ENCODE measurements at places on chromosomes 16 and 17.
A peak's percentile ranks its signal among the peaks of the same experiment; 100 is the strongest.

GRCh38 chr17:82297280-82297713 is 20.1 kb downstream of the CD7 start:
- peak; percentile 67 for DNase-seq

DNA sequence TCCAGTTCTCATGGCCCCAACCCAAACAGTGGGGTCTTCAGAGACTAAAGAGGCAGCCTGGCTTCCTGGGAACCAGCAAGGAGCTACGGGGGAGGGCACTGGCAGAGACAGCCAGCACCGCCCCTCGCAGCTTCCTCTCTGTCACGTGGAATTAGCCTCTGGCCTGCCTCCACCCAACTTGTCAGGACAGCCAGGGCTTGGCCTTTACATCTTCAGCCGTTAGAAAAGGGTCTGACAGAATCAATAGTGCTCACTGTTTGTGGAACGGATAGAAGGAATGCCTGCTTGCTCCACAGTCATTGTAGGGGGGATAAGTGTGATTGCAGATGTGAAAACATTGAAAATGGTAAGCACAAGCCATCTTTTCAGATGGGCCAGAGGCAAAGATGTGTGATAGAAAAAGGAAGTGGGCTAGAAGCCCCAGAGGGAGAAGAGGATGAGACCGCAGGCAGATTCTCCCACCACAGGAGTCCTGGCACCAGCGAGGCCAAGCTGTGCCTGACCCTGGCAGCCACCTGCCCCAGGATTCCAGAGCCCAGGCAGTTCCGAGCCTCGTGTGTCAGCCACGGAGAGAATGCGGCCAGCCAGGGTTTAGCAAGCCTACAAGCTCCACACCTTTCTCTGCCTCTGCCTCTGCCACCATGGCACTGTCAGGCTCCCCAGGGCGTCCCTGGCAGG is 18.6 kb downstream of the GRIN2C start:
- peak; percentile 93 for DNase-seq

GRCh38 chr17:57899822-57900221 is 50.0 kb upstream of the MRPS23 start:
- peak; percentile 55 for DNase-seq

DNA sequence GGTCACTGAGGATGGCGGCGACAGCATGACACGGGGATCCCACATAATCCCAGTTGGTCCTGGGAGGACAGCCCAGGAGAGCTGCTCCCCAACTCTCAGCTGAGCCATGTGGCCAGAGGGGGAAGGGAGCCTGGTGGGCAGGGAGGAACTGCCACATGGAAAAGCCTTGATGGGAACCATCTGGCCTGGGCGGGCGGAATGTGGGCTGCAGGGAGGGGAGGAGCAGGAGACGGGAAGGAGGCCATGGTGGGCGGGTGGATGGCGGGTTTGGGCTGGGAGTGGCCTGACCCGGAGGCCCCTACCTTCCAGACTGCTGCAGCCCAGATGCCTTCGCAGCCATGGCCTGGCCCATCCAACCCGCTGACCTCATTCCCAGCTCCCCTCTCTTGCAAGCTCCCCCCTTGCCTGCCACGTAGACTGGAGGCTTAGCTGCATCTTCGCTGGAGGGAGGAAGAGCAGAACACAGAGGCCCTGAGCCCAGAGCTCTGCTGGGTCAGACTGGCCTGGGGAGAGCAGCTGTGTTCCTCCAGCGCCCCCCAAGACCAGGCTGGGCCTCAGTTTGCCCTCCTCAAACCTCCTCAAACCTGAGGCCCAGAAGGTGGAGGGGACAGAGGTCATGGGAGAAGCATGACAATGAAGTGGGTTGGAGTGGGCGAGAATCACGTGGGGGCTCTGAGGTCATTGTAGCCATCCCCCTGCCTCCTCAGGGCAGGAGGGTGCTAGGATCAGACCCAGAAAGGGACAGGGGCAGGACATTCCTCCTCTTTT is 8.2 kb upstream of the COL1A1 start:
- DNase-seq = peak; percentile 99

GRCh38 chr17:77555741-77556291 is 402.7 kb upstream of the TNRC6C start:
- DNase-seq = peak; percentile 40

DNA sequence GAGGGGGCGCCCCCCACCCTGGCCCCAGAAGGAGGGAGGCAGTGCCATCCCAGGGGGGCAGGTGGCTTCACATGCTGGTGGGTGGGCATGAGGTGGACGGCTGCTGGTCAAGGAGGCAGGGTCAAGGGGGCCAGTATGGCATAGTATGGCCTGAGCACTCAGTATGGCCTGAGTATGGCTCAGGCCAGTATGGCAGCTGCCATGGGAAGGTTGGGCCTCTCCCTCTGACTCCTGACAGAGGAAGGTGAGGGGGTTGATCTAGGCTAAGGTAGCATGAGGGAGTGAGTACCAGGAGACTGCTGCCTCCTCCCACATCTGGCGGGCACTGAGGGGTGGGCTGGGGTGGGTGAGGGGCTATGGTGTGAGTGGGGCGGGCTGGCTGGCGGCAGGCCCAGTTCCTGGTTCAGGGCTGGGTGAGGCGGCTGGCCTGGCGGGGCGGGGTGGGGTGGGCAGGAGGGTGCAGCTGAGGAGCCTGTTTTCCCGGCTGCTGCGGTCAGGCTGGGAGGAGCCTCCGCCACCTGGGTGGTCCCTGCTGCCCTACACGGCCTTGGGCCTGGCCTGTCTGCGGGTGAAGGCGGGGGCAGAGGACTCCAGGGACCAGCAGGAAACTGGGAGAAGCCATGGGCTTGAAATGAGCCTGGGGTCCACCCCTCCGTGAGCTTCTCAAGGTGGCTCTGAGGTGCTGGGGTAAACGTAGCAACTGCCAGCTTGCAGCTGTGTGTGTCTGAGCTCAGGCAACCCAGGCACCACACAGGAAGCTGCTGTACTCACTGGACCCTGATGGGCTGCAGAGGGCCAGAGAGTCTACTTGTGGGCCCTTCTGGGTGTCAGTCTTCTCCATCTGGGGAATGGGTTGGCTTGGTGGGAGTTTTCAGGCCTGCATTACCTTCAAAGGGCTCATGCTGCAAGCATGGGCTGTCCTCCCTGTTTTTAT is 57.0 kb downstream of the RAI1 start:
- DNase-seq = no peak

- DNase-seq = no peak
Measured at GRCh38 chr16:68242085-68242484, 3.1 kb upstream of the PLA2G15 start.

GRCh38 chr17:77798481-77798880 is 160.0 kb upstream of the TNRC6C start:
- DNase-seq = no peak

GRCh38 chr16:17744921-17745572 is 274.3 kb upstream of the XYLT1 start:
- peak; percentile 2 for DNase-seq

- DNase-seq = no peak
Measured at GRCh38 chr16:582614-583331, 7.1 kb upstream of the RAB40C start.

DNA sequence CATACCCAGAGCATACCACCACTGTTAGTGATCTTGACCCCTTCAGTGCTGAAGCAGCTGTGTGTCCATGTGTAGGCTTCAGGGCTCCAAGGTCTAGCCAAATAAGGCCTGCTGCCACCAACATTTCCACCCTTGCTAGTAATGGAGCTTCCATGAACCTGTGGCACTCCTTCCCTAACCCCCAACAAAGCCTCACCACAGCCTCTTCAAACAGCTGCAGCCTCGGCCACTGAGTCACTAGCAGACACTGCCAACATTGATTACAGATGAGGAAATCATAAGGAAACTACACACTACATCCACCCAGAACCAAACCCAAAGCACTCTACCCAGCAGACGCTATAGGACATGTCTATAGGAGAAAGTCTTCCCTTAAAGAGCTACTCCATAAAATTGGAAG is 610.7 kb downstream of the KCNJ2 start:
- no peak for DNase-seq

DNA sequence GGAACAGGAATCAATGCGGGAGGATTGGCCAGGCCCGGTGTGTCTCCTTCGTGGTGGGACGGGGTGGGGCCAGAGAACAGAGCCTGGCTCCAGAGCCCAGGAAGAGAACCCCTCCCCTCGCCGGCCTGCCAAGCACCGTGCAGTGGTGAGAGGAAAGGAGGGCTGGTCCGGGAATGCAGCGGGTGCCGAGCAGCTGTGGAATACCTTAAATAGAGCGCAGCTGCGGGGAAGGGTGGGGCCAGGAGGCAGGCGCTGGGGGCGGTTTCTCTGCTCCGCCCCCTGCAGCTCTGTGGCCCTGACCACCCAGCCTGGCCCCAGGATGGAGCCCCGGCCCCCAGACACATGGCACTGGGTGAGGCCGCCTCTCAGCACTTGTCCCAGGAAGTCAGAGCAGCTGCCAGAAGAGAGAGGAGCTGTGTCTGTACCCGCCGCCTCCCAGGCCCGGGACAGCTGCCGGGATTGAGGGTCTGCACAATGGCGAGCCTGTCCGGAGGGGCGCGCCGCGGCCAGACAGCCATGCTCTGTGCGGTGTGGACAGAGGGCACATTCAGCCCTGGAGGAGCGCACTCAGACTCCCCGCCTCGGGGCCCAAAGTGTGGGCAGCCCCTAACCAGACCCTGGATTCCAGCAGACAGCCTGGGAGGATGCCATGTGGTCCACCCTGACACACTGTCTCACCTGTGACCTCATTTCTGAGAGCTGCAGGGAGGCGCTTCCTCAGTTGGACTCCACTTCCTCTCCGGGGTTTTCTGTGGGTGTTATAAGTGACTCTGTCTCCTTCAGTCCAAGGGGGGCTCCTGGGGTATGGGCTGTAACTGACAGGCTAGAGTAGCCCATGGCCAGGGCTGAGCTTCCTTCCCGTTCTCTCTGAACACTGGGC is 268.8 kb downstream of the SEC14L1 start:
- peak; percentile 91 for DNase-seq

- DNase-seq = no peak
Measured at GRCh38 chr16:74030000-74030706, 266.5 kb upstream of the PSMD7 start.

- DNase-seq = no peak
Measured at GRCh38 chr17:82832881-82833475, 6.8 kb downstream of the ZNF750 start.

- DNase-seq = no peak
Measured at GRCh38 chr16:8739151-8739550, 58.3 kb downstream of the TMEM186 start.

DNA sequence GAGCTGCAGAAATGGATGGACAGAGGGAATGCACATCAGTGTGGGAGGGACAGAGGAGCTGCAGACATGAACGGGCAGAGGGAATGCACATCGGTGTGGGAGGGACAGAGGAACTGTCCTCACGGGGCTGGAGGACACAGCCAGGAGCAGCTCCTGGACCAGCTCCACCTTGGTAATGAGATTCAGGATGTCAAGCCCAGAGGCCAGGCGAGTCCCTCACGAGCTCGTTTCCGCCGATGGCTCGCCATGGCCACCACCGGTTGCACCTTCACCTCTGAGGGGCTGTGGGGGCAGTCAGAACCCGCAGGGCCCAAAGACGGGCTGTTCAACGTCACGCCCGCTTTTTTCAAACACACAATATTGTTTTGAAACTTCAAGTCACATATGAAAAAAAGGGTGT is 56.2 kb downstream of the RPH3AL start:
- peak; percentile 37 for DNase-seq

DNA sequence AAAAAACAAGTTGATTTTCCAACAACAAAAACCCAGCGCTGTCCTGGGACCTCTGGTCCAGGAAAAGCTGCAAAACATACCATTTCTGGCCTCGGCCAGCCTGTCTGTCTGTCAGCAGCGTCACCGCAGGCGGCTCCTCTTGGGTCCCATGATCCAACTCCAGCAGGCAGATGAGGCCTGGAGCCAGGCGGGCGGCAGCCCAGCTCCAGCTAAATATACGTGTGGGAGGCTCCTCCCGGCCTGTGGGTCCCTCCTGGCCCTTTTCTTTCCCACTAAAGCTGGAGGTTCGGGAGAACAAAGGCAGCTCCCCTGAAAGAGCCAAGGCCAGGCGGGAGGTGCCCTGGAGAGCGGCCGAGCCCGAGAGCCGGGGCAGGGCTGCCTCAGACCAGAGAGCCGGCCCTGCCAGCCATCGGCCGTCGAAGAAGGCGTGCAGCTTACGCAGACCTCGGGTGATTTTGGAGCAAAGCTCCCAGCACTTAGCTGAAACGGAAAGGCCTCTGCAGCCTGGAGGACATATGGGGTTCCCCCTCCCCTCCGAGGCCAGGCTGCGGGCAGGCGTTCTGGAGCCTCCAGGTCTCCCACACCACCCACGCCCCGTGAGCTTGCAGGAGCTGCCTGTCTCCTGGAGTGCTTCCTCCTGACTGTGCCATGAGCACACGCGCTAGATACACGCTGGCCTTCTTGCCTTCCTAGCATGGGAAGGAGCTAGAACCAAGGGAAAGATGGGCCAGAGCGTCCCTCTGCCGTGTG is 19.9 kb upstream of the JPH3 start:
- peak; percentile 72 for DNase-seq

DNA sequence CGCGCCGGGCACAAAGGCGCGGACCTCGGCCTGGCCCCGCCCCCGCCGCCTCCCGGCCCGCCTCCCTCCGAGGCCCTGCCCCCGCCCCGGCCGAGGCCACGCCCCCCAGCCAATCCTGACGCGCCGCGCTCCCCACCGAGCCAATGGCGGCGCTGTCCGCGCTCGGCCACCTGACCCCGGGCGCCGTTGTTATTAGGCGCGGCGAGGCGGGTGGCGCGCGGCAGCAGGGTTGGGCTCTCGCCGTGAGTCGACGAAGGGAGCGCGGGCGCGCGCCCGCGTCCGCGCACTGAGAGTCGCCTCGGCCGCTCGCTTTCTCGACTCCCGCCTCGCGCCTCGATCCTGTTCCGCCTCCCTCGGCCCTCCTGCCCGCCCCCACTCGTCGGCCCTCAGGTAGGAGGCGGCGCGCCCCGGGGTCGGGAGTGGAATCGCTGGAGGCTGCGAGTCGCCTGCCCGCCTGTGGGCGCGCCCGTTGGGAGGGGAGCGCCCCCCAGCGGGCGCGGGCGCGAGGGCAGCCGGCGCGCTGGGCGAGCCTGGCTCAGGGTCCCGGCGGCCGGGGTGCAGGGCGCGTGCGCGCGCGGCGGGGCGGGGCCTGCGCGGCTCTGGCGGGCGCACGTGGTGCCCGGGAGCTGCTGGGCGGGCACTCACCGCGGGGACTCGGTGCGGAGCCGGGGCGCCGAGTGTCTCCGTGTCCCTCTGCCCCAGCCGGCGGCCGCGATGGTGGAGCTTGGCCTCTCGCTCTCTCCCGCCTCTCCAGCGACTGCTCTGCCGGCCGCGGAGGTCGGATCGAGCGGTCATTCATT is 405 bp upstream of the CBLN1 start:
- peak; percentile 86 for DNase-seq

- DNase-seq = no peak
Measured at GRCh38 chr17:7233701-7234082, 625 bp downstream of the DVL2 start.

DNA sequence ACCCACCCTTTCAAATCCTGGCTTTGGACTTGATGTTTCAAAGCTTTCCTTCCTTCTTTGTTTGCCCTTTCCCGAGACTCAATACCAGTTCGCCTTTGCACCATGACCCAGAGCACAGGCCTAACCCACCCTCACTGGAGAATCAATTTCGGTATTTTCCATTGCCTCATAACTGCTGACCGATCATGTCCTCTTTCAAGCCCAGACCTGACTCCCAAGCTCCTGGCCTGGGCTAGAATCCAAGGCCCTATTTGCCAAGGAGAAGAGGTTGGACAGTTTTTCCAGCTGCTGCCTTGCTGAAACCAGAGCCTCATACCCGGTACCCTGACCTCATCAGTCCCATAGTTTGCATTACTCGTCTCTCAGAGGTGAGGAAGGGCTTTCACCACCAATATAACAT is 35.3 kb upstream of the HELZ start:
- DNase-seq = peak; percentile 92

All from muscle of leg (tissue), 16 donors.